Non-pigmented ciliary epithelial cell (primary cell): ENCODE measurements at places on chromosomes 11 and 22.

- DNase-seq, result no peak
Observed at GRCh38 chr11:69448471-69449284, 32.8 kb upstream of the LINC01488 start.

- no peak for DNase-seq
Observed at GRCh38 chr11:67301951-67302516, 1.3 kb upstream of the SSH3 start.

DNA sequence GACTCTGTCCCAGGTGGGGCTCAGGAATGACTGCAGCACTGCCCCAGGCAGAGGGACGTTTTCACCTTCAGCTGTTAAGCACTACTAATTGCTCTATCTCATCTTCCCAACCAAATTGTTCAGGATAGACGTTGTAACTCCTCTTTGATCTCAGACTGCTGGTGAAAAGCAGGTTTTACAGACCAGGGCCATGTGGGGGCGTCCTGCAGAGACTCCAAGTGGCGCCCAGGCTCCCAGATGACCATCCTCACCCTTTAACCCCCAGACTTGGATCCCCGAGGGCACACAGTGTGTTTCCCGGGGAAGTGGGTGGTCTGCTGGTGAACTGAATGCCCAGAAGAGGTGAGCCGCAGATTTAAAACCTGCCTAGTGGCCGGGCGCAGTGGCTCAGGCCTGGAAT, 23.9 kb downstream of the FADD start:
- no peak for DNase-seq

DNA sequence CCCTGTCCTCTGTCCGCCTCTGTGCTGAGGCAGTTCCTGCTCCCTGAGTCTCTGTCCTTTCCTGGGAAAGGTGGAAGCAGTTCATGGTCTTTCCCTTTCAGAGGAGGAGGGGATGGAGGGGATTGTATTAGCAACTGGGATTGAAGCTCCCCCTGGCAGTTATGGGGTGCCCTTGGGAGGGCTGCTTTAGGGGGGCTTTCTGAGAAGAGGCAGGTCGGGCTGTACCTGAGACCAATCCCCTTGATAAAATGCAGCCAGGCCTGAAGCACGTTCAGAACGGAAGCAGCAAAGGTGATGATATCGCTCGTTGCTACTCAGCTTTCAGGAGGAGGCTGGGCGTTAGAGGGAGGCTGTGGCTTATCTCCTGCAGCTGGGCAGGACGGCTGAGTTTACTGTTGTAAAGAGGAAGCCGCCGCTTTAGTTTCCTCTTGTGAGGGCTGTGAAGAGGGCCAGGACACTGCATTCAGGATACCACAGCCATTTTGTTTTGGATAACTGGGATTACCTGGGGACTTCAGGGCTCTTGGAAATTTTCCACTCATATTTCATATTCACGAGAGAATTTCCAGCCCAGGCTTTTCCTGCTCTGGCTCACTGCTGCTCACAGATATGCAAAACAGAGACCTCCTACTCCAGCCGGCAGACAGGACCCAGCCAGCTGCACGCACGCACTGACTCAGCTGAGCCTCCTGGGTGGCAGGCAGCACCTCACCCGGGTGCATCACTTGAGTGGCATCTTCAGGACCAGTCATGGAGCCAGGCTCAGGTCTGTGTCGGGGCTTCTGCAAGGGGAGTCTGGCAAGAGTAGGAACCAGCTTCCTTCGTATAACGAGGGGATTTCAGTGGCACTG, 798 bp downstream of the AMPD3 start:
- peak; percentile 54 for DNase-seq

GRCh38 chr11:17506942-17507341, 30.3 kb upstream of the ABCC8 start:
- no peak for DNase-seq

GRCh38 chr11:2730272-2731129, 30.7 kb upstream of the KCNQ1OT1 start:
- no peak for DNase-seq

- DNase-seq, result no peak
Observed at GRCh38 chr22:25144522-25144921, 55.1 kb upstream of the CRYBB3 start.

- no peak for DNase-seq
Observed at GRCh38 chr11:72189455-72190250, 2.3 kb upstream of the FOLR1 start.

GRCh38 chr11:64359712-64360445, 917 bp downstream of the RPS6KA4 start:
- no peak for DNase-seq

GRCh38 chr22:44256556-44257485, 55.9 kb downstream of the SHISAL1 start:
- DNase-seq, result no peak

GRCh38 chr11:73982595-73982989, at the start of gene UCP2:
Gene UCP2, minus strand, starts transcription at chr11:73982843. Its CDS starts 4,465 bp downstream, at chr11:73978378.
- DNase-seq, result no peak

DNA sequence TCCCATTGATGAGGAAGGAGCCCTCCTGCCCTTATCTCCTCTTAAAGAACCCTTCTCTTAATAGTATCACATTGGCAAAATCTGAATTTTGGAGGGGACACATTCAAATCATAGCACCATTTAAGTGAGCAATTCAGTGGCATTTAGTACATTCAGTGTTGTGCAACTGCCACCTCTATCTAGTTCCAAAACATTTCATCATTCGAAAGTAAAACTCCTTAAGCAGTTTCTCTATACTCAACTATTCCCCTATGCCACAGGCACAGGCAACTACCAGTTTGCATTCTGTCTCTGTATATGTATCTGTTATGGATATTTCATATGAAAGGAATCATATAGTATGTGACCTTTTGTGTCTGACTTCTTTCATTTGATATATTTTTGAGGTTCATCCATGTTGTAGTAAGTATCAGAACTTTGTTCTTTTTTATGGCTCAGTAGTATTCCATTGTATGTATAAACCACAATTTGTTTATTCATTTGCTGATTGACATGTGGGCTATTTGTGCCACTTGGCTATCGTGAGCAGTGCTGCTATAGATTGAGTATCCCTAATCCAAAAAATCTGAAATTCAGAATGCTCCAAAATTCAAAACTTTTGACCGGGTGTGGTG, 22.9 kb downstream of the FAR1 start:
- no peak for DNase-seq
